Neural crest cell (in vitro differentiated cells): ENCODE measurements at places on chromosomes 7 and 10. TPM values are rescaled to one million over a fixed set of nuclear protein-coding genes. Genes with fewer than 3 reads are reported as not detected.

CAMK2B gene
- 1.6 and 2.4 TPM in 2 replicates for total RNA-seq

DNA sequence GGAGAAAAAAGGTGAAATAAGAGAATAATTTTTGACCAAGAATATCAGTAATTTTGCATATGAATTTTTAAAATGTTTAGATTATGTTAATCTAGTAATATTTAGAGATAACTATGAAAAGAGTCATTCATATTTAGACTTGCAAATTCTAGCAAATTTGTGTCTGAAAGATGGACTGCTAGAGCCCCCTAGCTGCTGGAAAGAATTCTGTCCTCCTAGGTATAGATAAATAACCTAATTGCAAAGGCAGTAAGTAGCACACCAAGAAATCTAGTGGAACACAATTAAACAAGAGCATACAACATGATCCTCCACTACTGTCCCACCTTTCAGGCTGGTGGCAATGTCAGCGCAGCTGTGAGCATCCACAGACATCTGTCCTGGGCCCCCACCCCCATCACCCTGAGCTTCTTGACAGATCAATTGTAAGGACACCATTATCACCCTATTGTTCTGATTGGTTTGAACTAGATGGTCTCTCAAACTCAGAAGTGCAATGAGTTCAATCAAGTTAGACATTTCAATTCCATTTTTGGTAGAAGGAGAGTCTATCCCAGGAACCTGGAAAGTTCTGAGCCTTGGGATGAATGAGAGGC lies 15.0 kb upstream of the GFRA1 start:
- peak; percentile 40 for DNase-seq

GRCh38 chr7:106125417-106125816 lies 13.3 kb upstream of the SYPL1 start:
- DNase-seq: no peak

DNA sequence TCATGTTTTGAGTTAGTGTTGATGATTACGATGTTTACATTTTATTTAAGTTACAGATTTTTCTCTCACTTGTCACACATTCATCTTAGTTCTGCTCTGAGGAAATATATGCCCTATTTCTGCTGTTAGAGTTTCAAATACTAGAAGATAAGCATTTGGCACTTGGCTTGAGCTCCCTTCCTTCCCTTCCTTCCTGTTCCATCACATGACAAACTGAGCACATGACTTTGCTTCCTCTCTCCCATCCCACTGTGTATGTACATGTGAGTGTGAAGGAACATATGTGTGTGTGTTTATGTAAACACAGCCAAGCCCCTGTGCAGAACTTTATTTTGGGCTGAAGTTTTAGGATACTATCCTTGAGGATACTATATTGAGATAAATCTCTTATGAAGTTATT lies 795.9 kb upstream of the IGFBP3 start:
- no peak for DNase-seq

GRCh38 chr10:84668186-84668763 lies 339.9 kb downstream of the CCSER2 start:
- no peak for DNase-seq

DNA sequence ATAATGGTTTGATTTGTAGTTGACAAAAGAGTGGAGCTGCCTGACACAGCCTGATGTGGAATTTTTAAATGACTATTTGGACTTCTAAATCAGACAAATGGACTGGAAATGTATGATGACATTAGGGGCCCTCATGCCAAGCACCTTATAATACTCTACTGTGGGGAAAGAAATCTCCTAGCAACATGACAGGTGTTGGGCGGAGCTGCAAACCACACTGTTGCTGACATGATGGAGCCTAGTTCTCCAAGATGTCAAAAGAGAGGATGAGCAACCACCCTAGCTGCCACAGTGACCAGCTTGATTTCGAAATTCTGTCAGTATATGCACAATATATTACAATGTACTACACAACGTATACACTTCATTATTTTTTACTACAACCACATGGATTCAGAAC lies 65.8 kb downstream of the RHOBTB1 start:
- DNase-seq: no peak

- DNase-seq: no peak
Observed at GRCh38 chr10:13234172-13234571, at the start of gene UCMA. TSS of gene UCMA (minus strand) at chr10:13234374. CDS start at chr10:13234258, 116 bp downstream.

DNA sequence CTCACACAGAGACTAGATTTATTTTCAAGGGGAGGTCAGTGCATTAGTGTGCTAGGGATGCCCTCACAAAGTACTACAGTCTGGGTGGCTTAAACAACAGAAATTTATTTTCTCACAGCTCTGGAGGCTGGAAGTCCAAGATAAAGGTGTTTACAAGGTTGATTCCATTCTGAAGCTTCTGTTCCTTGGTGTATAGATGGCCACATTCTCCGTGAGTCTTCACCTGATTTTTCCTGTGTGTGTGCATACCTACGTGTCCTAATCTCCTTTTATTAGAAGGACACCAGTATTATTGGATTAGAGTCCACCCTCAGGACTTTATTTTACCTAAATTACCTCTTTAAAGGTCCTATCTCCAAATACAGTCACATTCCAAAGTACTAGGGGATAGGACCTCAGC lies 91.7 kb upstream of the FRMD4A start:
- DNase-seq: no peak

DNA sequence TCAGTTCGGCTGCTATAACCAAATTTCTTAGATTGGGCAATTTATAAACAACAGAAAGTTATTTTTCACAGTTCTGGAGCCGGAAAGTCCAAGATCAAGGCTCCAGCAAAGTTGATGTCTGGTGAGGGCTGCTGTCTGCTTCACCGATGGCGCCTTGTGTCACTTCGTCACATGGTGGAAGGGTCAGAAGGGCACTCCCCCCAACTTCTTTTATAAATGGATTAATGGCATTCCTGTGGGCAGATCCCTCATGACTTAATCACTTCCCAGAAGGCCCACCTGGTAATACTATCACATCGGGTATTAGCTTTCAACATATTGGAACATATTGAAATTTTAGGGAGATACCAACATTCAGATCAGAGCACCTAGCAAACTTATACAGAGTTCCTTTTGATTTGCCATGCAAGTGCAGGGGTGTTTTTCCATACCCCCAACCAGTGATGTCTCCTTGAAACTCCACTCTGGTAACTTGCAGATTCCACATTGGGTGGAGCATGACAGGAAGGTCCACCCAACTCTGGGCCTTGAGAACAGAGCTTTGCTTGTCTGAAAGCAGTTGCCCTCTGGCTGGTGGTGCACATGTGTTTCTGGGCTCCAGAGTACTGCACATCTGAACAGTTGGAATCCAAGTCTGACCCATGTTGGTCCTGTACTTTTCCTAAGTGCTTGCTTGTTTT lies 85.1 kb upstream of the KMT2E start:
- DNase-seq: no peak

- DNase-seq: no peak
Observed at GRCh38 chr7:156107957-156108356, 295.7 kb upstream of the SHH start.

PRPS1L1 gene
- not detected in 2 replicates for total RNA-seq

WEE2 gene
- not detected in 2 replicates for total RNA-seq

AKR1C4 gene
- total RNA-seq: not detected in 2 replicates

- no peak for DNase-seq
Observed at GRCh38 chr7:157669768-157670351, 333.1 kb downstream of the DNAJB6 start.
